ENCODE measurements at places on chromosomes 13 and 19.

DNA sequence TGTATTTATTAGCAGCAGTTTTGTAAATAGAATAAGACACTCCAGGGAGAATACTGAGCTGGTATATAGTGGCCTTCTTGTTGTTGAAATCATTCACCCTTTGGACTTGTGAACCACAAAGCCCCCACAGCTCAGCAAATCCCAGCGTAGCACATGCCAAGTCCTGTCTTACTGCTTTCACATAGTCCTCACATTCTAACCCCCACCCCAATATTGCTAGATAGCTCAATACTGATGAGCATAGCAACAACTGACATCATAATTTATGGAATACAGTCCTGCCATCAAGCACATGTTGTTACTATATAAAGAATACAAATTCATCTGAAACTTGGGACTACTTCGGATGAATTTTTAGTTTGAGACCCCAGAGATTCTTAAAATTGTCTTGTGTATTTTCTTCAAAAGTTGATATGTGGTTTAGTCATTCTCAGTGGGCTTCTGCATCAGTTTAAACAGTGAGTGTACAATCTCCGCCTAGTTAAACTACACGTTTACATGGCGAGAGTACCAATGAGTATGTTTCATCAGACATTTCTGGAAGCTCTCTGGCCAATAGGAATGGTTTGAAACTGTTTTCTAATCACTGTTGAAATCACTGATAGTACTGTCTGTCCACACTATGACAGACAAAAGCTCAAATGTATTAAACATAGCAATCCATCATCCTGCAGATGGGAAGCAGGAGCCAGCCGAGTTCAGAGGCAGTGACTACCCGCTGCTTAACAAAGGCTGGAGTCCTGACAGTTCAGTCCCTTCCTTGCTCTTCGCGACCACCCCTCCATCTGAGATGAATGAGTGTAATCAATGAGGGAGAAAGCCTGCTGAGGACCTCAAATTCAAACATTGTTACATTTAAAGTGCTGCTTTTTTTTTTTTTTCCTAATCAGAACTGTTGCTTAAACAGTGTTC is 15.2 kb downstream of the DACH1 start:
- DNase-seq, result peak; percentile 54

GRCh38 chr13:24254146-24254841 is 55.1 kb upstream of the C1QTNF9 start:
- DNase-seq, result no peak

GRCh38 chr19:44850641-44851109 is 4.6 kb downstream of the NECTIN2 start:
- DNase-seq, result no peak

- DNase-seq, result no peak
These were observed 1423.8 kb upstream of the MIR17HG start for GRCh38 chr13:89923736-89924135.

GRCh38 chr13:94666065-94666464 is 46.3 kb downstream of the SOX21 start:
- no peak for DNase-seq

DNA sequence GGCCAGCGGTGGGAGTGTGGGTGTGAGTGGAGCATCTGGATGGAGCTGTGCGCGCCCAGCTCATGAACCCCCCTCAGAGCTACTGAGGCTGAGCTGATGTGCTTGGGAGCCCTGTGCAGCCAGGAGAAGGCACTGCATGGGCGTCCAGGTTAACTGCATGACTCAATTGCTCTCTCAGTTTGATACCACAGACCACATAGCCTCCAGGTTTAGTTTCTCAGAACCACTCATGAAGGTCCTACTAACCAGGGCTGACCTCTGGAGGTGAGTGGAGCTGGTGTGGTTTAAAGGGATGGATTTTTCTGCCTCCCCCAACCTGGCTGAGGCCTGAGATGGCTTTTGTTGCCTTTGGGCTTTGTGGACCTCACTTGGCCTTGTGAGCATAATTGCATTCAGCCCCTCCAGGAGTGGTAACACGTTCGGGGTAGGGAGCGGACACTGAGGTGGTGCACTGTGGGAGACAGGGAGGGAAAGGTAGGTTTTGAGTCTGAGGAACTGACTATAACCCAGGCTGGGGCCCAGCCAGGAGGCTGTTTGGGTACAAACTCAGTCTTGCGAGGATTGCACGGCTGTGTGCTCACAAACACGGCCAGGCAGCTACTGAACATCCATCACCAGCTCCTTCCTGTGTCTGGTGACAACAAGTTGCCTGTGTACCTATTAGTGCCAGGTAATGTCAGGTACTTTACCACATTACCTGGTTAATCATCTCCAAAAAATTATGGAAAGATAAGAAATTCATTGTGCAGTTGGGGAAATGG is 97.5 kb downstream of the RGCC start:
- no peak for DNase-seq

DNA sequence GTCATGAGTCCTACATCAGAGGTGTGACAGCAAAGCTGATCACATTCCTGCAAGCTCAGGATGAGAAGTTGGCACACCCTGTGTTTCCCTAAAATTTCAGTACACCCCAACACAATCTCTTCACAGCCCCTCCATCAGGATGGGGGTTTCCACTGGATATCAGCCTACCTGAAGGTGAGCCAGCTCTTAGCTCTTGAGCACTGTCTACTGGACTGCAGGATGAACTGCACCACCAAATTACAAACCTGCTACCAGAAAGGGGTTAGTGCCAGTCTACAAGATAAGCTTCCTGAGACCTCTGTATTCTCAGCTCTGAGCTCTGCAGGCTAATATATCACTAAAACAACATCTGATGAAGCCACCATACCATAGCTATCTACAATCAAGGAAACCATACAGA is 1616.2 kb upstream of the SPRY2 start:
- peak; percentile 15 for DNase-seq

GRCh38 chr13:43284162-43284561 is 260.8 kb downstream of the DNAJC15 start:
- DNase-seq, result no peak

All from neural progenitor cell (in vitro differentiated cells).